ENCODE measurements at places on chromosomes 7 and 10.

DNA sequence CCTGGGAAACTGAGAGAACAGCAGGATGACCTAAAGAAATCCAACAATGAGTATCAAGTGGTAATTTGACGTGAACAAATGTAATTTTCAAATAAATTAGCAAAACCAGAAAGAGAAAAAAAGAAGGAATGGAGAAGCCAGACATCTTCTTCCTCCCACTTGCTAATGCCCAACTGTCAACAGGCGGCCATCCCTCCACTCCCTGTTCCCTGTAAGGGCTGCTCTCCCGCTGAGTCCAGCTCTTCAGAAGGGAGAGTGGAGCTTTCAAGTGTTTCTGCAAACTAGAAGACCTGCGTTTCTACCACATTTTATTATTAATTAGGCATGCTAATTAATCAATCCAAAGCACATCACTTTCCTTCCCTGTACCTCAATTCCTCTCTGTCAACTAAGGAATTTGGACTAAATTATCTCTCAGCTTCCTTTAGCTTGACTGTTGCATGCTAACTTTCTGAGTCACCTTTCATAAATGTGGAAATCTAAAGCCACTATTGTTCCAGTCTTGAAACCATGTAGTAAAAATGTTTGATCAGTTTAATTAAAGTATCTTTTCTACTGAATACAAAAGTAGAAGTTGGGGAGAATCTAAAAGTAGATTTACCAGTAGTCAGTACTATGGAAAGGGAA is 48.4 kb upstream of the CUL1 start:
- no peak for DNase-seq

GRCh38 chr7:74418076-74418475 is 35.6 kb upstream of the GTF2IRD1 start:
- DNase-seq, result no peak

DNA sequence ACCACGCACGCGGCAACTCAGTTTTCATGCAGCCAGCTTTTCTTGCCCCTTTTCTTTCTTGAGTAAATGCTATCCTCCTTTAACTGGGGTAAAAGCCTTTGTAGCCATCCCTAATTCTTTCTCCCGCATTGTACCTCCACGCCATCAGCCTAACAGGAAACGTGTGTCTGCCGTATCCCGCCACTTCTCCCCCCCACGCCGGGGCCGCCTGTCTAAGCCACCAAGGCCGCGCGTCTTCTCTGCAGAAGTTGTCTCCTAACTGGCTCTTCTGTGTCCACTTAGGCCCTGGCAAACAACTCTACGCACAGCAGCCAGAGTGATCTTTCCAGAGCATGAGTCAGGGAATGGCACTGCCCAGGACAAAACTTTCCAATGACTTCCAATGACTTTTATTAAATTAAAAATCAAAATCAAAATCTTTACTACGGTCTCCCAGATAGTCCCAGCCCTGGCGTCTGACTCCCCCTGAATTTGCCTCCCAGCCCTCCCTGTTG is 74.6 kb downstream of the XRCC2 start:
- no peak for DNase-seq

GRCh38 chr10:103525901-103526300 is 32.4 kb downstream of the NEURL1 start:
- DNase-seq, result no peak

GRCh38 chr7:13198727-13199126 is 511.3 kb downstream of the ARL4A start:
- no peak for DNase-seq

GRCh38 chr10:7618461-7618860 is 48.3 kb downstream of the ITIH5 start:
- DNase-seq, result no peak

GRCh38 chr7:28725911-28726310 is 232.2 kb downstream of the TRIL start:
- no peak for DNase-seq

- DNase-seq, result no peak
Measured at GRCh38 chr7:40544871-40545303, 410.1 kb downstream of the SUGCT start.

- no peak for DNase-seq
Measured at GRCh38 chr7:14606101-14606500, 296.4 kb downstream of the DGKB start.

DNA sequence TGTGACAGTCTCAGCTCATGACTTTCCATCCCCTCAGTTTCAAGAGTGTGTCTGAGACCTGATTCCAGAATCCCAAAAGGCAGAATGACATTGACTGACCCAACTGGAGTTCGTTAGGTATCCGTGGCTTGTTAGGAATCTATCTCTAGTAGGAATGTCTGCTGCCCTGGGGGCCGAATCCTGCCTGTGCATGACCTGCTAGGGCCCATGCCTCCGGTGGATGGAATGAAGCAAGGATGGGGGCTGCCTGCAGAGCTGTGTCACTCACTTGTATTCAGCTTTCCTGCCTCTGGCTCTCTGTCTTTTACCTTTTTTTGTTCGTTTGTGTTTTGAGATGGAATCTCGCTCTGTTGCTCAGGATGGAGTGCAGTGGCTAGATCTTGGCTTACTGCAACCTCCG is 129.5 kb downstream of the SDK1 start:
- no peak for DNase-seq

GRCh38 chr10:45404087-45404769 is 30.2 kb downstream of the ALOX5 start:
- no peak for DNase-seq

DNA sequence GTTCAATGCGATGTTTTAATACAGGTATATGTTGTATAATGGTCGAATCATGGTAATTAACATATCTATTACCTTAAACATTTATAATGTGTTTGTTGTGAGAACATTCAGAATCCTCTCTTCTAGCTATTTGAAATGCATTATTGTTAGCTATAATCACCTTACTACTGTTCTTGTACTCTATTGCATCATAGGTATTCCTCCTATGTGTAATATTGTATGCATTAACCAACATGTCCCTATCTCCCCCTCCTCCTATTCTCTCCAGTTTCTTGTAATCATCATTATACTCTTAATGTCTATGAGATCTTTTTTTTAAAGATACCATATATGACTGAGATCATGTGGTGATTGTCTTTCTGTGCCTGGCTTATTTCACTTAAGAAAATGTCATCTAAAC is 235.2 kb downstream of the ATRNL1 start:
- no peak for DNase-seq

DNA sequence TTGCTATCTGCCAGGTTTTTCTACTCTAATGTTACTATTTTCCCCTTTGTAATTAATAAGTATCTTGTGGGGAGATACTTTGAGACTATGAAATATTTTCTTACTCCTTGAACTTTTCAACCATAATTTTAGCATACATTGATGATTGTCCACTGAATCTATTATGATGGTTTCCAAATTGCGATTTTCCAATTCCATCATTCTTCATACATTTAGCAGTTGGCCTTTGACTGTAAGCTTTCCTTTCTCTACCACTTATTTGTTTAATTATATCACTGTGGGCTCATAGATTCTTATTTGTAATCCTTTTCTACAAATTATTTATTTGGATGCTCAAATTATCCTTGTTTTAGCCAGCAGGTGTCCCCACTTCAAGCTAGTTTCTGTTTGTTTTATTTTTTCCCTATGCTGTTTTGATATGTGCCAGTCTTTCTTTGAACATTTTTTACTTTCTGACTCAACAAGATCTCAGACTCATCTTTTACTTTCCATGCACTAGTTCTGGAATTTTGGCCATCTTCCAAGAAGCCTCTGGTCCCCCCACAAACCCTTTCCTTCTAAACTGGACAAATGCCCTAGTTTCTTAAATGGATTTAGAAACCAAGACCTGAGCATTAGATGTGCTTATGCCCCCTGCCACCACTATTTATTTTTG is 11.4 kb upstream of the MRPS16 start:
- DNase-seq, result no peak

- DNase-seq, result no peak
Measured at GRCh38 chr10:100642295-100642994, 102.9 kb upstream of the PAX2 start.

DNA sequence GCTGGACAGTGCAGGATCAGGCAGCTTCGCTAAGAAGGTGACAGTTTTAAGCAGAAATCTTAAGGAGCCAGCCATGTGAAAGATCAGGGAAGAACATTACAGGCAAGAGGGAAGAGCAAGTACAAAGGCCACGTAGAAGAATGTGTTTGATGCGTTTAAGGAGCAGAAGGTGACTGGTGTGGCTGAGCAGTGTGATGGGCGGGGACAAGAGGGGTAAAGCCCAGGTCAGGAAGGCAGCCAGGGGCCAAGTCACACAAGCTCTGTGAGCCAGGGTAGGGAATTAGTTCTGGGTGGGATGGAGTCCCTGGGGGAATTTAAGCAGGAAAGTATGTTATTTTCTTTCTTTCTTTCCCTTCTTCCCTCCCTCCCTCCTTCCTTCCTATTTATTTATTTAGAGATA is 166.9 kb downstream of the SH3PXD2A start:
- no peak for DNase-seq

GRCh38 chr10:104804880-104805279 is 163.8 kb downstream of the SORCS3 start:
- no peak for DNase-seq

- no peak for DNase-seq
Measured at GRCh38 chr10:45673074-45673648, 589 bp upstream of the ZFAND4 start.

GRCh38 chr10:7185367-7185690 is 225.5 kb downstream of the SFMBT2 start:
- no peak for DNase-seq

GRCh38 chr7:12703881-12704280 is 16.4 kb downstream of the ARL4A start:
- DNase-seq, result no peak

GRCh38 chr10:122468307-122468925 is 7.1 kb downstream of the HTRA1 start:
- no peak for DNase-seq

GRCh38 chr10:18333621-18334020 is 193.4 kb downstream of the CACNB2 start:
- no peak for DNase-seq

DNA sequence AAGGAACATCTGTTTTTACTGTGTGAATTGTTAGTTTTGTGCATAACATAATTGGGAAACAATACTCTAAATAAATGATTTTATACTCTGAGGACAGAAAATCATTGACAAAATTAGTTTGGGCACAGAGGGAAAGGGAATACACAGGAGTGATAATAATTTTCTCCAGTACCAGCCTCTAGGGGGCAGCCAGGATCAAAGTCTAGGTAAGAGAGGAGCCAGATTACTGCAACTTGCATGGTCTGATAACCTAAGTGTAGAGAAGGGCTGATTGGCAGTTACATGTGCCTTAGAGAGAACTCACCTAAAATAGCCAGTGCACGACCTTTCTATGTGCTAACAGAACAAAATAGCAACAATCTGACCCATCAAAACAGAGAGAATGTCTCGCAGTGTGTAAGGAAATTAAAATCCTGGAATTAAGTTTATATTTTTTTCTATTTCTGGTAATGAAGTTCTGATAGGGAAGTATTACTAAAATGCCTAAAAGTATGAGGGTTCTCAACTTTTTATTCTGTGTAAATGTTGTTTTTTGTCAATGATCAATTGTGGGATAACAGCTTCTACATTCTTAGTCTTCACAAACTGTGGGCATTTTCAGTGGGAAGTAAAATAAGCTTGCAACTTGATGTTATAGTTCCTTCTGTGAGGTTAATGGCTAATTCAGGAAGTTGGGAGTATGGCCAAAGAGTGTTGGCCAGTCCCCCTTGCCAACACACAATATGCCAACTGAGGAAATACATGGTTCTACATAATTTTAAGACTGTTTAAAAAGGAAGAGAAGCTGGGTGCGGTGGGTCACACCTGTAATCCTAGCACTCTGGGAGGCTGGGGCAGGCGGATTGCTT is 66.4 kb downstream of the EXOC6 start:
- DNase-seq, result peak; percentile 31

DNA sequence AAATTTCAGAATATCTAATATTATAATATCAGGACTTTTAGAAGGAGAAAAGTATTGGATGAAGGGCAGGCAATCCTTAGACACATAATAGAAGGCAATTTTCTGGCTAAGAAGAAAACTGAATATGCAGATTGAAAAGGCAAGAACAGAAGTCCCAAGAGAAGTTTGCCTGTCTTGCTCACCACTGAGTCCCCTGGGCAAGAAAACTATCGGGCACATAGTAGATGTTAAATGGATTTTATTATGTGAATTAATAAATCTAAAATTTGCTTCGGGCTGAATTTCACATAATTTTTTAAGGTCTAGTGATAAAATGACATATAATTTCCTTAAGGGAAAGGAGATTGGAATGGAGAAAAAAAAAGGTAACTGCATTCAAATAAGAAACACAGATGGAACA is 380.9 kb upstream of the GRM3 start:
- DNase-seq, result no peak

DNA sequence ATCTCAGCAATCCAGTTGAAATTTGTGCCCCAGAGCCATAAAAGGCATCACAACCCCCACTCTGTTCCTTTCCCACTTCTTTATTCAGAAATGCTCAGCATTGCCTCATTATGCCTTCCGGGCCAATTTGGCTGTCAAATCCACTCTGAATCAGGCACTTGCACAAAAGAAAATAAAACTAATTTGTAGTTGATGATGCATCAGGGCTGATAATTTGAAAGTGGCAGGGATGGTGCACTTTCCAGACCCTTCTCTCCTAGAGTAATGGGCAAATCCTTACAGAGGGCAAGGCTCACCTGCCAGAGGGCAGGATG is 147.9 kb upstream of the PDE1C start:
- DNase-seq, result no peak

DNA sequence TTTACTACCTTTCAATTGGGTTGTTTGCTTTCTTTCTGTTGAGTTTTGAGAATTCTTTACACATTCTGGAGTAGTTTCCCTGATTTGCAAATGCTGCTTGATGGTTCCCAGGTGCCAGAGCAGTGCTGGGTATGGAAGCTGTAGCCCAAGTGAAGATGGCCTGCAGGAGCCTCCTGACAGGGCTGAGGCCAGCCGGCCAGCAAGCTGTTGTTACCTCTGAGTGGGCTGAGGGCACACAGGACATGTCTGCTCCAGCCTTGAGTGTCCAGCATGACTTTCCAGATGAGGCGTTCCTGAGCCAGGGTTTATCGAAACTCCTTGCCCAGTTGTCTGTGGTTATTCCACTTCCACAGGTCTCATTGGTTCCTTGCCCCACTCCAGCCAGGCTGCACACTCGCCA is 164.6 kb upstream of the TNS3 start:
- DNase-seq, result no peak

DNA sequence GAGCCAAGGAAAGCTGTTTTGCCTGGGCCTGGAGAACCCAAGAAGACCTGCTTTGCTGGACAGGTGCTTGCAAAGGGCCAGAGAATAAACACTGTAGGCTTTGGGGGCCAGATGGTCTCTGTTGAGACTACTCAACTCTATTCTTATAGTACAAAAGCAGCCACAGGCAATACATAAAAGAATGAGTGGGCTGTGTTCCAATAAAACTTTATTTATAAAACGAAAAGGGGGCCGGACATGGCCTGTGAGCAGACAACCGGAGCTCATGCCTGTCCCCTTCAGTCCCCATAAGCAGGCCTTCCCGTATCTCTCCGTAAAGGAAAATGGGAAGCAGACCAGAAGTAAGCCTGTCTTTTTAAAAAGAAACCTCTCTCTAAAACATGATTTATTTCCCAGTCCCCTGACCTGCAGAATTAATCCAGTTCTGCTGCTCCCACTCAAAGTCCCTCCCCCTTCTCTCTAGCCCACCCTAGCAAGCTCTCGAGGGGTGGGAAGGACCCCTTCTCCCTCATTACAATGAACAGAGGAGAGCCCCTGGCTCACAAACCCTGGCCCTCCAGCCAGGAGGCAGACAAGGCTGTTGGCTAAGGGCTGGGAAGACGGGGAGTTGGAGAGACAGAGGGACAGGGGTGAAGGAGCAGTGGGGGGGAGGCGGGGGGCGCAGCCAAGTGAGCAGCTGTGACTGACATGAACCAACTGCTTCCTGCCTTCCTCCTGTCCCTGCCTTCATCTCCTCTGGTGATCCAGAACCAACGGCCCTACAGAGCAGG is 177.8 kb downstream of the NEURL1 start:
- DNase-seq, result no peak

Data from activated CD4-positive, alpha-beta T cell treated with anti-CD3 and anti-CD28 coated beads, Interleukin-2, amount 50 U/mL, for 4 hours (primary cell).